Effector CD8-positive, alpha-beta T cell (primary cell): ENCODE measurements at places on chromosomes 5 and 9.

GRCh38 chr5:50934343-50934742 lies 267.9 kb downstream of the PARP8 start:
- DNase-seq, result no peak

DNA sequence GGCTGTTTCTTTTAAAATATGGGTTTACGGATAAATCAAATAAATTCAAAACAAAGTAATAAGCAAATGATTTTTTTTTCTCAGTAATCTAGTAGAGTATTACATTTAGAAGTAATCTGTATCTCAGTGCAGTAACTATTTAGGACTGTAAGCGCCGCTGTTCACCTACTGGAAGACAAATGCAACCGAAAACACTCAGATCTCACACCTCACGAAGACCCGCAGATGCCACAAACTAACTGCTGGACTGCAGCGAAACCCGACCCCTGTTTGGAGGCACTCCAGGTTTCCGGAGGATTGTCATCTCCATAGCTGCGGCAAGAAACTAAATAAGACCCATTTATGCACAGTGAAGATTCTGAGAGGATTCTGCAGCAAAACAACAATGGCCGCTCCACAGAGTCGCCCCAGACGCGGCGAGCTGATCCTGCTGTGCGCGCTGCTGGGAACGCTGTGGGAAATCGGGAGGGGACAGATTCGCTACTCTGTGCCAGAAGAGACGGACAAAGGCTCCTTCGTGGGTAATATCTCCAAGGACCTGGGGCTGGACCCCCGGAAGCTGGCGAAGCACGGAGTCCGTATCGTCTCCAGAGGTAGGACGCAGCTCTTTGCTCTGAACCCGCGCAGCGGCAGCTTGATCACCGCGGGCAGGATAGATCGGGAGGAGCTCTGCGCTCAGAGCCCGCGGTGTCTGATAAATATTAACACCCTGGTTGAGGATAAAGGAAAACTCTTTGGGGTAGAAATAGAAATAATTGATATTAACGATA lies at the start of gene PCDHGA8:
Gene PCDHGA8, plus strand, starts transcription at position 205 of the 770 bp plus-strand sequence. Its CDS starts 181 bp downstream, at position 386.
- DNase-seq, result no peak

DNA sequence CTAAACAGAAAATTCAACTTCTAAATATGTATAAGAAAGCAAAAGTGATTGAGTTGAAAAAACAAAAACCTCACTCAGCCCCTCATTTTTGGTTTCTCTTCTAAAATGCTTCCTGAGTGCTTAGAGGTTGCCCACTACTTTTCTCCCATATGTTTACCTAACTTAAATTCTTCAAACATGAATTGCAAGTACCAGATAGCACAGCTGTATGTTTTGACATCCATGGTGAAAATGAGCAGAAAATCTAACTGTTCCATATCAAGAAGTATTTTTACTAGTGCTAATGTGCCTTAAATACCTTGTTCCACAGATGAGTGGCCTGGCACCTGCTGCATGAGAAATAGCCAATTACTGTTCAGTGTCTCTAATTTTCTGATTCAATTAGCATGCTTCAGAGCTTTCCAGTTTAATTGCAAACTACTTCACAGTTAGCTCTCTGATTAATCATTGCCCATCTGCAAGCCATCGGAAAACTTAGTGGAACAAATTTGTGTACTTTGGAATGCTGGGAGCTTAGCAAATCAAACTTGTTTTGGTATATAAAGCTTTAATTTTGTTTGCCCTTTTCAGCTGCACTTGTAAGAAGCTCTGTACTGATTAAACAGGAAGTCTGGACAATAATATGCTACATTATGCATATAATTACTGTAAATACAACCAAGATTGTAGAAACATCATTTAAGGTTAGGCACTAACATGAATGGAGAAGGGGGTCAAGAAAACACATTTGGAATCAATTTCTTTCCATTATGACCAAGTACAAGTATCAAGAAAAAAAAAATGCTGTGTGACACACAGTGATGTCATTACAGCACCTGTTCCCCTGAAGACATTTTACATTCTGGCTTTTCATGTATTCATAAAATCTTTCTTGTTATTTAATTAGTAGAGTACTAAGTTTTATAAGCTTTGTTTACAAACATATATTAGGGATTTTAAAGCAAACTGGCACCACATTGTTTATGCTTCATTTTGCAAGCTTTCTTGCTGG lies 65.6 kb downstream of the POU5F2 start:
- DNase-seq, result no peak

DNA sequence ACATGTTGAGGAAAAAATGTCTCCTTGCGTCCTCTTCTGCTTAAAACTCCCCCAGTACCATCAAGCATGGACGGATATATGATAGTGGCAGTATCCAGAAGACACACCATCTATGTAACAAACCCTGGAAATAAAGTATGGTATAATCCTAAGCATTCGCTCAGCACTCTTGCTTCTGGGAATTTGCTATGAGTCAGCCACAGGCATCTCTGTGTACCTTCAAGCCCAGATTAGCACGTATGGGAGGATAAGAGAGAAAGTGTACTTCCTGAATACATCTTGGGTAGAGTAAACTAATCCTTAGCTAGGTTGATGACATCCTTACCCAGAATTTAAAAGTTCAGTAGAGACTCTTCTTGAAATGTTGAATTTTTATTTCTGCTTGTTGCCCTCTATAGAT lies 71.2 kb downstream of the GHR start:
- DNase-seq, result no peak

- DNase-seq, result no peak
Measured at GRCh38 chr5:128062172-128062746, 21.3 kb upstream of the SLC12A2 start.

DNA sequence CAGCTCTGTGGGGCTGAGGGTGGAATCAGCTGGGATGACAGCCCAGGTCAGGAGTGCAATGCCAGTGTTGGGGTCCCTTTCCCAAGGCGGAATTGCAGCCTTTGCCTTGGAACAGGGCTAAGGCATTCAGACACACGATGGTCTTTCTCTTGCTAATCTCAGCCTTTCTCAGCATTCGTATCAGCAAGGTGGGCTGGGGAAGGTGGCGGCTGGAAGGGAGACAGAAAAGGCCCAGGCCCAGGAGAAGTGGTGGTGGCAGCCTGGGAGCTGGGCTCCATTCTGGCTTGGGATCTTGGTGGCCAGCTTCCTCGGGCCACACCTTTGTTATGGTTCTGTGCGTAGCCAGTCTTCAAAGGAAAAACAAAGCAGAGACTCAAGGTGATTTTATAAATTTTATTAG lies 1.1 kb upstream of the ARHGEF28 start:
- no peak for DNase-seq

GRCh38 chr5:125713109-125713805 lies 710.0 kb upstream of the GRAMD2B start:
- DNase-seq, result no peak

GRCh38 chr9:69149321-69149807 lies 24.7 kb upstream of the TJP2 start:
- DNase-seq, result no peak

DNA sequence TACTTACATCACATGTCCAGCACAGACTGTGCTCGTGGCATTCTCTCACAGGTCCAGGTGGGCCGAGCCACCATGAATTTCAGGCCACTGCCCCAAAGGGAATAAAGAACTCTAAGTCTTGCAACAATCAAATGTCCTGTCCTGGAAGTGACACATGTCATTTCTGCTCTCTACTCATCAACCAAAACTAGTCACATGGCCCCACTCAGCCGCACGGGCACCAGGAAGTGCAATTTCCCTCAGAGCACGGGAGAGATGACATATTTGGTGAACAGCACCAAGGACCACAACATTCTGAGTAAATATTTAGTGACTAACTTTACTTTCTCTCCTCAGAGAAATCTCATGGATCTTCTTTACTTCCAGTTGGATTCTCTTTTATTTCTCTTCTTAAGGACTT lies 131.1 kb upstream of the TUT7 start:
- no peak for DNase-seq

GRCh38 chr5:107712359-107712870 lies 41.7 kb upstream of the EFNA5 start:
- no peak for DNase-seq

DNA sequence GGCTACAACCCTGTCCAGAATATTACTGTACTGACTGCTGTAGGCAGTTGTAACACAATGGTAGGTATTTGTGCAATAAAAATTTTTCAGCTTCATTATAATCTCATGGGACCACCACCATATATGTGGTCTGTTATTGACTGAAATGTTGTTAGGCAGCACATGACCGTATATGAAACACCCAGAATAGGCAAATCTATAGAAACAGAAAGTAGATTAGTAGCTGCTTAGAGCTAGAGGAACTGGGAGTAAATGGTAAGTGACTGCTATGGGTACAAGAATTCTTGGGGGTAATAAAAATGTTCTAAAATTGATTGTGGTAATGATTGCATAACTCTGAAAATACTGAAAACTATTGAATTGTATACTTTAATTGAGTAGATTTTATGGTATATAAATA lies 185.7 kb downstream of the ESM1 start:
- DNase-seq, result no peak

GRCh38 chr5:124182133-124182532 lies 564.3 kb downstream of the ZNF608 start:
- DNase-seq, result no peak
